ENCODE measurements at places on chromosomes 1 and 21.

- no peak for DNase-seq
Measured at GRCh38 chr1:214603819-214604252, 841 bp downstream of the CENPF start.

DNA sequence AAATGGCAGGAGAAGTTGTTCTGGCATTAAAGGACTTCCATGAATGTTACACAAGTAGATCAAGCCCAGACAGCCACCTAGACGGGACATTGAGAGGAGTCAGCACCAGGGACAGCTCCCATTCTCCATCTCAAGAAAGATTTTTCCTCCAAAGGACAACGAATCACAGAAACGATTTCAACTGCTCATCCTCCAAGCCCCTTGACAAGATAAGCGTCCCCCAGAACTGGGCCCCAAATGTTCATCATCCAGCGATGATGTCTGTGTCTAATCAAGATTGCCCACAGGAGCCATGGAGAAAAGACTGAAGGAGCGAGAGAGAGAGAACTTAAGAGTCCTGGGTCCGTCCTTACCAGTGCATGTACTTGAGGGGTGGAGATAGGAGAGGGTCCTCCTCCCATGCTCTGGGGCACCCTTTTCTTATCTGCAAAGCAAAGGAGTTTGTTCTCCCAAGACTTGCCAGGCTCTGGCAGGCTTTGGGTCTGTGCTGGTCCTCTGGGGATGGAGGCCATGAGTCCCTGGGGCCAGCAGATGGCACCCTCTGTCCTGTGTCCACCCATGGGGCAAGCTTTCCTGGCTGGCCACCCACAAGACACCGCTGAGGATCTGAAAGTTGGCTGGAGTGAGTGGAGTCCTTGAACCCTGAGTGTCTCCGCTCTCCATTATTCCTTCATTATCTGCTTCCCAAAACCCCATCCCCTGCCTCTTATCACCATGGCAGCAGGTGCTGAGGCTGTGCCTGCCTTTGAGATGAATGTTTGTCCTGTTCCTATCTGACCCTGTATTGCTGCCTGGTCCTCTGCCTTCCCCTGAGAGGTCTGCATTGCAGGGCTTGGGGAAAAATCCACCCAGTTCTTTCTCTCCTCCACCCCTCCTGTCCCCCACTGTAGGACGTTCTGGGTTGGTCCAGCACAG is 164.6 kb downstream of the ACTL8 start:
- peak; percentile 18 for DNase-seq

DNA sequence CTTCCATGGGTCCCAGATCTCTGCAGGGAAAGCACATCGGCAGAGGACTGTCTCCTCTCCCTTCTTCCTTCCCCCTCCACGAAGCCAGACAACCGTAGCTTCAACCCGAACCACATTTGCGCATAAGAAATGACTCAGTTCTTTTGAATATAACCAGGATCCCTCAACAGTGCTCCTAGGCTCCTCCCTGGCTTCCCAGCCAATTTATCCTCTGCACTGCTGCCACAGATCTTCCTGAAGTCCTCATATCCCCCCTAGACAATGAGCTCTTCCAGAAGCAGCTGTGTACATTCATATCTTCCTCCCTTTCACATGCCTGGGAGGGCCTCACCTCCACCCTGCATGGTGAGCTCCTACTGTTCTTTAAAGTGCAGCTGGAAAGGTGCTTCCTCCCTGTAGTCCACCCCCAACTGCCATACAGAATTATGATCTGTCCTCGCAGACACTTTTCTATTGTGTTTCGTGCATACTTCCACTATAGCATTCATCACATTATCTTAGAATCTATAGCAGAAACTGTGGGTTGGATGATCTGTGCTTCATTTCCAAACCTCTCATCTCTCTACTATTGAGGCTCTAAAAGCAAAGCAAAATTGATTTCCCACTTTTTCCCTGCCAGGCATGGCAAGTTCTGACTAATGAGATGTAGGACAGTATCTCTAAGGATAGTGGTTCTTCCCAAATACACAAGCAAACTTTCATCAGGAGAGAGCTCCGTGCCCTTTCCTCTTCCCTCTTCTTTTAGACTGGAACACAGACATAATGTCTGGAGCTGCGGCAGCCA is 179.3 kb upstream of the HMGB4 start:
- DNase-seq = no peak

DNA sequence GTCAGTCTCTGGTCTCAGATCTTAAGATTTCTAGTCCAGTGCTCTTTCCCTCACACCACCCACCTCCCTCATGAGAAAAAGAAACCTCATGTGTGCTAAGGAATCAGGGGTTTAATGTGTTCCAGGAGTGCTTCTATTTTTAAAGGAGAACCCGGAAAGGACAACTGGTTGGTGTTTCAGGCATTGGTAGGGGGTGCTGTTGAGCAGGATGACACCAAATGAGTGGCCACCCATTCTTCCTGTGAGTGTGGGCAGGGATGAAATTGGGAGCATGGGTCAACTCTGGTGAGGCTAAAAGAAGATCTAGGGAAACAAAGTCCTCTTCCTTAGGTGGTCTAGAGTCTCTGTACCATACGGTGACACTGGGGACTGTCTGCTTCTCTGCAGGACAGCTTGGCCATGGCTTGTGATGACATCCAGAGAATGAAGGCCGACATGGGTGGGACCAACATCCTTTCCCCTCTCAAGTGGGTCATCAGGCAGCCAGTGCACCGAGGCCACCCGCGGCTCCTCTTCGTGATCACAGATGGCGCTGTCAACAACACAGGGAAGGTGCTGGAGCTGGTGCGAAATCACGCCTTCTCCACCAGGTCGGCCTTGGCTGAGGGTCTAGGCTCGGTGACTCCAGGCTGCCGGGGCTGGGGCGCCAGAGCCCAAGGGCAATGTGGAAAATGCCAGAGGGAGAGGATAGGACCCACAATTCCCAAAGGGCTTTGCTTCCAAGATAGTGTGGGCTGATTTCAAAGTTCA is 39.3 kb downstream of the VWA5B1 start:
- no peak for DNase-seq

DNA sequence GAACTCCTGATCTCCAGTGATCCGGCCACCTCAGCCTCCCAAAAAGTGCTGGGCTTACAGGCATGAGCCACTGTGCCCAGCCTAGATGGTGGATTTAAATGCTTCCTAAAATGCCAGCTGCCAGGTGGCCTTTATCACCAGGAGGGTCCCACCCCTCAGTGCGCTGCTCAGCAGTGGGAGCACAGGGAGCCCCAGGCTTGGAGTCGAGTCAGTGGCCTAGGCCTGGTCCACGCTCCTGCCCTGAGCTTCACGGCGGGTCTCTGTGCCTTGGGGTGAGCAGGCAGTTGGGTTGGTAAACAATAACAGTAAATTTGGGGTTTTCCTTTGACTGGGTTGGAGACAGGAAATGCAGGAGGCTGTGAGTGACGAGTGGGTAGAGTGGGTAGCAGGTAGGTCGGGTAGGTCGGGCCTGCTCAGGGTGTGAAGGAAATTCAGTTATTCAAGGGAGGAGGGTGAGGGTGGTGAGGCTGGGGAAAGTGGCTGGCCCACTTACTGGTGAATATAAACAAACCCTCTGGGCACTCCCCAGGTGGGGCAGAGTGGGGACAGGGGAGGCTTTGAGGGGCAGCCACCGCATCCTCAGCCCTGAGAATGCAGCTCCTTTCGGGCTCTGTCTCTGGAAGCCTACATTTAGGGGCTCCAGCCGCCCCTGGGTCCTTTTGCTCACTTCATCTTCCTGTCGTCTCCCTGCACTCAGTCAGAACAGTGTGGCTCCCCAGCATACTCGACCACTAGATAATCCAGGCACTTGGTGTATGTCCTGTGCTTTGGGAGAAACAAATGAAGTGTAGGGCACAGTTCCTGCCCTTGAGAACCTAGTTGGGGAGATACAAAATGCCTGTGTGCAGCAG is 33.5 kb upstream of the IL19 start:
- no peak for DNase-seq

- DNase-seq = no peak
Measured at GRCh38 chr1:225998560-225999226, 450 bp downstream of the SDE2 start.

GRCh38 chr1:185017338-185017737 is 28.0 kb upstream of the RNF2 start:
- peak; percentile 61 for DNase-seq

DNA sequence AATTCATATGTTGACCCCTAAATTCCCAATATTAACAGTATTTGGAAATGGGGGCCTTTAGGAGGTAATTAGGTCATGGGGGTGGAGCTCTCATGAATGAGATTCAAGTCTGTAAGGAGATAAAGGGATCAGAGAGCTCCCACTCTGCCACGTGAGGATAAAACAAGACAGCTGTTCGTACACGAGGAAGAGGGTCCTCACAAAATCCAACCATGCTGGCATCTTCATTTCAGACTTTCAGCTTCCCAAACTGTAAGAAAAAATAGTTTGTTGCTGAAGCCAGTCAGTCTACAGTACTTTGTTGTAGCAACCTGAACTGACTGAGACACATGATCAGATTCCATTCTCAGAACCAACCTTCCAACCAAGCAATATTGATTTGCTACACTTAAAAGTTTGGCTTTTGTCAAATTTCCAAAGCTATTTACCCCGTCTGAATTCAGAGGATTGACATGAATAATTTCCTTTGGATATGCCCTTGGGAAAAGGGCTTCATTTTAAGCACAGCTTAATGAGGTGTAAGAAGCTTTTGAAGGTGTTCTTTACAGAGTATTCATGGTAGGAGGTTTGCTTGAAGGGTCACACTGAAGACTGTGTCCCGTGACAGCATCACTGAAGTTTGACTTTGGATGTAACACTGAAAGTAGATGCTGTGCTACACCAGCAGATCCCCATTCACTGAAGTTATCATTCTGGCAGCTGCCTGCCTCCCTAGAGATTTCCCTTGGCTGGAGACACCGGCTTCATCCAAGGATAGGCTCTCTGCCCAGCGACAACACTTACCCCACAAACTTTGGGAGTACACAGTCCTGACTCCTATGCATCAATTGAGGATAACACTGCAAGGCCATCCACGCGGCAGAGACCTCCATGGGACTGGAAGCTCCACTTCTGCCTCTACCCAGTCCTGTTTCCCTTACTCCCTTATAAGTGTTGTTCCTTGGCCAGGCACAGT is 4.9 kb upstream of the OMA1 start:
- no peak for DNase-seq
